Frontal cortex (tissue), 4 donors: ENCODE measurements at places on chromosomes 11 and 22. TPM values are rescaled to one million over a fixed set of nuclear protein-coding genes. Genes with fewer than 3 reads are reported as not detected.

SLC43A3 gene
- 4.1 TPM for total RNA-seq

GPHA2 gene
- not detected for total RNA-seq

MS4A2 gene
- under 0.01 TPM for total RNA-seq

RCOR2 gene
- 14.3 TPM for total RNA-seq

CUL5 gene
- 117 TPM for total RNA-seq

SCGB1A1 gene
- total RNA-seq, result not detected

MISFA gene
- total RNA-seq, result 1.2 TPM

FXYD2 gene
- 0.82 TPM for total RNA-seq

UVRAG gene
- 35.9 TPM for total RNA-seq

SCGB2A2 gene
- not detected for total RNA-seq
